ENCODE measurements at places on chromosomes 2 and 18. TPM values are rescaled to one million over a fixed set of nuclear protein-coding genes. Genes with fewer than 3 reads are reported as not detected.

The LBX2 gene
- 1.2 TPM for total RNA-seq

GRCh38 chr2:178477443-178478129 is 814 bp downstream of the FKBP7 start:
- no peak for DNase-seq

The SCN2A gene
- not detected for total RNA-seq

DNA sequence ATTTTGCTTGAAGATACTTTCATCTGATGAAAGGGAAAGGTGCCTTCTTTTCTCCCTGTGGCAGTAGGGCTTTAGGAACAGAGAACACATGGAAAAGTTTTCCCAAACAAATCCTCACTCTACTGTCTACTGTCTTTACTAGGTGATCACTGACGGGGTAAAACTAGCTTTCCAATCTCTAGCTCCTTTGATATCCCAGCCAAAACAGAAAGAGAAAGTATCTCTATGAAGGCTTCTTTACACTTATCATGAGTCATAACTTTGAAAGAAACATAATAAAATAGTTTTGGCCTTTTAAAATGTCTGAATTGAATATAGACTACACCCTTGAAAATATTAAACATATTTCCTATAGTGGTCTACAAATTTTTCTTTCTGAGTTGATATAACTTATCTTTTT is 214.5 kb downstream of the DSEL start:
- no peak for DNase-seq

- DNase-seq: no peak
These were observed 1.4 kb upstream of the CYP1B1 start for GRCh38 chr2:38077431-38077769.

The AQP12A gene
- total RNA-seq: not detected

DNA sequence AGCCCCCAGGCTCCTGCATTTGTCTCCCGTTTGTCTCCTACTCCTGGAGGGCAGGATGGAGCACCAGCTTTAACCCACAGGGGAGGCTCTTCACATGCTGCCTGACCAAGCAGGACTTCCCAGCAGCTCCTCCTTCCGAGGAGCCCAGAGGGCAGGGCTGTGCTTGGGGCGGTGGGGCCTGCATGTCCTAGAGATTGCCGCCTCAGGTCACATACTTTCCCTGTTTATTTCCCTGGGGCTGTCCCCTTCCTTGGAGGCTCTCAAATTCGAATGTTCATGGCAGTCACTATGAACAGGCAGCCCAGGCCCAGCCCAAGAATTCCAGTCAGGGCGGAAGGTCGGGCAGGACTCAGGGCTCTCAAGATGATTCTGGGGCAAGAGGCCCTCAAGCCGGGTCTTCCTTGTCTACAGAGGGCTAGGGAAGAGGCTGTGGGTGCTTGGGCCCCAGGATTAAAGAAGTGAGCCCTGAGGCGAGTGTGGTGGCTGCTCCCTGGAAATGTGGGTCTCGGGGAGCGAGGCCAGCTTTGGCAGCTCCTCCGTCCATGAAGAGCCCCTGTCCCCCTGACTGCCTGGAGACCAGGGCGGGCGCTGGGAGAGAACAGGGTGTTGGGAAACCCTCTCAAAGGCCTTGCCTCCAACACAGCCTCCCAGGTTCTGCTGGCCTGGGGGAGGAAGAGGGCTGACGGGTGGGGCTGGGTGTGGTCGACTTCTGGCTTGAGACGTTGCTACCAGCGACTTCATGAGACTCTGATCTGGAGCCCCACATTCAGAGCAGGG is 48.9 kb upstream of the HPCAL1 start:
- no peak for DNase-seq

DNA sequence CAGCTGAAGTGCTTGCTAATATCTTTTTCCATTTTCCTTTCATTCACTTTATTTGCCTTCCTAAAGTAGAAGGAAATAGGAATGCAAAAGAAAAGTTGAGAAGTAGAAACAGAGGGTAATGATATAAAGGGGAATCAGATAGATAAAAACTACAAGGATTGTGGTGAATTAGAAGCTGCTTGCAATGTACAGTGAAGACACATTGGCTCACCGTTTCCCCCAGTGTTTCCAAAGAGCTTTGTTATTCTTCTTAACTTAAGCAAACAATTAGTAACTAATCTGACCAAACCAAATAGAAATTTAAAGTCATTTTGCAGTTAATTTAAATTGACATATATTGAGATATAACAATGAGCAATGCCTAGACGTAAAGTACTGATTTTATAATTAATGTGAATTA is 63.4 kb downstream of the RELCH start:
- no peak for DNase-seq

The ARHGAP25 gene
- total RNA-seq: 109 TPM

The HOXD9 gene
- not detected for total RNA-seq

DNA sequence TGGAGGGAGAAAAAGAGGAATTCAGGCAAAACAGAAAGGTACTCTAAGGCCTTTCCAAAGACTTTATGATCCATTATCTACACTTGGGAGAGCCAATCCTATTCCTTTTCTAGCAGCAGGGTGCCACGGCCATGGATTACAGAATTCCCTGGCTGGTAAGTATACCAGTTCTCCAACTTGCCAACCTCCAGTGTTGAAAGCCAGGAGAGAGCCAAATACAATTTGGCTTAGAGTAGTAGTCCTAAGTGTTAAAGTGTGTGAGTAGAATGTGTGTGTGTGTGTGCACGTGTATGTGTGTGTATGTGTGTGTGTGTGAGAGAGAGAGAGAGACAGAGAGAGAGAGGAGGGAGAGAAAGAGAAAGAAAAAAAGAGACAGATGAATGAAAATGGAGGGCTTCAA is 43.3 kb downstream of the WDPCP start:
- no peak for DNase-seq

The C2orf78 gene
- total RNA-seq: not detected

The TP53I3 gene
- 3.6 TPM for total RNA-seq

The LYG1 gene
- total RNA-seq: 2.4 TPM

The SCN1A gene
- not detected for total RNA-seq

- no peak for DNase-seq
These were observed 295.1 kb upstream of the KYNU start for GRCh38 chr2:142582317-142582716.

DNA sequence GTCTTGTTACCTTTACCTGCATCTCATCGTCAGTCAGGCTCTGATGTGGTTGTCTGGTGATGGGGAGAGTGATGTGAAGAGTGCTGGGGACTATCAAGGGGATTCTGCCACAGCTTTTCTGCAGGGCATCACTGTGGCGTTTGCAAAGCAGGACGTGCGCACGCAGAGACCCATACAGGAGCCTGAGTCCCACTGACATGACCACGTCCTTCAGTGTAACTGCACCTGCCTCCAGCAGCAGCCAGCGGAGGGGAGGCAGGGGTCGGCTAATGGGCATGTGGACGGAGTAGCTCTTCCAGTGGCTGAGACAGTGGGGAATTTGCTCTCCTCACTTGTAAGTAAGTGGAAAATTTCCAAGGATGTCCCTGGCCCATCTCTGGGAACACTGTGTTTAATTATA is 6.5 kb downstream of the ALKAL2 start:
- DNase-seq: no peak

The CASP10 gene
- 45.2 TPM for total RNA-seq

GRCh38 chr2:14072338-14072737 is 560.2 kb upstream of the LRATD1 start:
- no peak for DNase-seq

- no peak for DNase-seq
These were observed 97.2 kb downstream of the MYO5B start for GRCh38 chr18:50097702-50098101.

GRCh38 chr2:12923907-12924610 is 207.3 kb downstream of the TRIB2 start:
- no peak for DNase-seq

- DNase-seq: peak; percentile 87
These were observed at the start of gene PSD4 for GRCh38 chr2:113173542-113174375. TSS of gene PSD4 (plus strand) at chr2:113173971. CDS start at chr2:113182457, 8,486 bp downstream.

The KRTCAP3 gene
- total RNA-seq: 13.9 TPM

DNA sequence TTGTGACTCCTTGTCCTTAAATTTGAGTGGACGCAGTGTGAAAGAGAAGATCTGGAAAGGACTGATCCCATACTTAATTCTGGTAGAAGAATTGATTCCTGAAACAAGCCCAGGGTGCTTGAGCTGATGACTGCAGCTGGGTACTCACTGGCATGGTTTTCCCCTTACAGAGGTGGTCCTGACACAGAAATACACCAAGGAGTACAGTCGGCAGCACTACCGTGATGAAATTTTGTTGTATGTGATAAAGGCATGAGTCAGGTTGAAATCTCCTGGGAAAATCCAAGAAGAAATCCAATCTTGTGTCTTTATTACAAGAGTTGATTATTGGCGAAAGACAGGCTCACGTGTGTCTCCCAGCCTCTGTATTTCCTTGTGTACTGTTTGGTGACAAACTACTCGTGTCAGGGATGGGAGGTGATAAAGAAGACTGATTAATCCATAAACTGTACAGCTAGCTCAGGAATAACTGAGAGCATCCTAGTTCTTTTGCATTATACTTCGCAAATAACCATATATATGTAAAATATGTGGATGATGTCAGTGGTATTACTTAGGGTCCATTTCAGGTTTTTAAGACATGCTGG is 76.6 kb downstream of the RAPGEF4 start:
- no peak for DNase-seq

The PTPN18 gene
- total RNA-seq: 57.7 TPM

DNA sequence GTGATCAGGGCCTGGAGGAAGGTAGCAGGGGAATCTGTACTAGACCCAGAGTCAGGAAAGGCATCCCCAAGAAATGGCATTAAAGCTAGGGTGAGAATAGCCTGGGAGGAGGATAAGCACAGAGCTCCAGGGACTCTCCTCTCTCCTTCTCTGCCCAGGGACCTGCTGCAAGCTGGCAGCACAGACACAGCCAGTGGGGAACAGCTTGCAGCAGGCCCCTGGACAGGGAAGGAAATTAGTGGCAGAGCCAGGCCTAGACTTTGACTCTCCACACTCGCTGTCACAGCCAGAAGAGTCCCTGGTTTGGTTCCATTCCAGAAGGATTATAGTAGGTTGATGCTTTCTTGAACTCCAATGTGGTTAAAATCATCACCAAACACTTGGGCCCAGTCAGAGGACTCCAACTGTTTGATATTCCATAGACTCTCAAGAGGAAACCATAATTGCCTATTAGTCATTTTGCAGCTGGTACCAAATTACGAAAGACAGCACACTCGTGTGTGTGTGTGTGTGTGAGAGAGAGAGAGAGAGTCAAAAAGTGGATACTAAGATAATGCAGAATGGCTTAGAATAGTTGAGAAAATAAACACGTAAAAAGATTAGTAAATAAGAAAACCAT is 95.5 kb upstream of the ATP8B1 start:
- DNase-seq: no peak

GRCh38 chr2:32925283-32925815 is 21.4 kb upstream of the LTBP1 start:
- DNase-seq: no peak

The HIBCH gene
- 15.6 TPM for total RNA-seq

DNA sequence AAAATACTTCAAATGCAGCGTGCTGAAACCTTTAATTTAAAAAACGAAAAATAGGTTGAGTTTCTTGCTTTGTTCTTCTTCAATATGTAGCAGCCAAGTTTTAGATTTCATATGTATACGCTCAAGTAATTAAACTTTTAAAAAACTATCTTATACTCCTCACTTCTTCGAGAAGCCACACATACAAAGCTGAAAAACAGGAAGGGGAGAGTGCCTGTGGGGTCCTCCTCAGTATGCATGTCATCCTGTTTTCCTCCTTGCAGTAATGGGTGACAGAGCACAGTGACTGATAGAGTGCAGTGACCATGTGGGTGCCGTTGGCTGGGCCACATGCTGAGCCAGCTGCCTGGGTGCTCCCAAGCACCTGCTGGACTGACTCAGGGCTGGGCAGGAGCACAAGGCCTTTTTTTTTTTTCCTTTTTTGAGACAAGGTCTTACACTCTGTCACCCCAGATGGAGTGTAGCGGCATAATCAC is 33.3 kb downstream of the UXS1 start:
- DNase-seq: peak; percentile 62

The RBKS gene
- 3.5 TPM for total RNA-seq

DNA sequence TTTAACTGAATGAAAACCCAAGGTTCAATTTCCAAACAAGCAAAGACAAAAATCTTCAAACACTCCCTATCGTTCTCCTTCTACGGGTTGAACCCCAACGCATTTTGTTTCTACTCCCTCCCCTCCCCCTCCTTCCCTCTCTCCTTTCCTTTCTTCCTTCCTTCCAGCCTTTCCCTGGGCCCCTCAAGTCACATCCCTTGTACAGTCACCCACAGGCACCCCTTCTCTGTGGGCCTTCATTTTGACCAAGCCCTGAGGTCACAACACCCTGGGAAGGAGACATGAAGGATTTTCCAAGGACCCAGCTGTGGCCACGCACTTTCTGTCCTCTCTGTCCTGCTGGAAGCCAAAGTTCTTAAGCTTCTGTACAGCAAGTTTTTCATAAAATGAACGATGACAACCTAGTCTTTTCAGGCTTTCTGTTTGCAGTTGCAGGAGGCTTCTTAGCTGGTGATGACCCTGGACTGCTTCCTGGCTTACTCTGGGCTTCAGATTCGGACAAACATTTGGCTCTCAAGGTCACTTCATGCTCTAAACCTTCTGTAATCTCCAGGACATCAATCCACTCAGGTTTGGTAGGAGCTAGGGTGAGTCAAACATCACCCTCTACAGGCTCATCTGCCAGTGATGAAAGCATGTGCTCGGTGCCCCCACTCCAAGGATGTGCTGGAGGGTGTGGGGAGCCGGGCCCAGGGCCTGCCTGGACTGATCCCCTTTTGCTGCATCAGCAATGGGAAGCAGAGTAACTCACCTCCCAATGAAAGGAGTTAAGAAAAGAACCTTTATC is 25.5 kb downstream of the TMEM247 start:
- DNase-seq: no peak

DNA sequence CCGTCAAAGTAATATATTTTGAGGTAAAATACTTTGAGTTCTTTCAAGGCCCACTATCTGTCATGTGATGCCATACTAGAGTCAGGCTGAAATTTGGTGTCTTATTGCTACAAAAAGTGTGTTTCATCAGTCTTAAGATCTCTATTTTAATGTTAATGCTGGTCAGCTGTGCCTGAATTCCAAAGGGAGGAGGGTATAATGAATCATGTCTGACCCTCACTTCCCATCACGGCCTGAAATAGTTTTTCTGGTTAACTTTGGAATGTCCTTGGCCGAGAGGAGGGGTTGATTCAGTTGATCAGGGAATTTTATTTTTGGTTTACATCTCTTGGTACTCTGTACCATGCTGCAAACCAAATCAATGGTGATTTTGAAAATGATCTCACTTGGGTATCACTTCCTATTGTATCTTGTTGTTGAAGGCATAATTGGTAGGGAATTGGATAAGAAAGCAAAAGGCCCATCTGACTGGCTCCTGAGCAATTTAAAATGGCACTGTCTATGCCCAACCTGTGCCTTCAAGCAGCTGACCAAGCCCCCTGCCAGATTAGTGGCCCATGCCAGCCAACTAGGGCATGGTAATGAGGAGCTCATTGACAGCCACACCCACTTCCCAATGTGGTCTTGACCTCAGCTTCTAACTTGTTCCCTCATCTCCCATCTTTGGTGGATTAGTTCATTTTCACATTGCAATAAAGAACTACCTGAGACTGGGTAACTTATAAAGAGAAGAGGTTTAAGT is 6.1 kb upstream of the SLC35F5 start:
- DNase-seq: no peak
